ENCODE measurements at places on chromosomes 4 and X.

GRCh38 chr4:81503586-81503985, 31.9 kb upstream of the RASGEF1B start:
- DNase-seq: no peak

GRCh38 chr4:1234309-1234695, 14.6 kb downstream of the CTBP1 start:
- DNase-seq: no peak

DNA sequence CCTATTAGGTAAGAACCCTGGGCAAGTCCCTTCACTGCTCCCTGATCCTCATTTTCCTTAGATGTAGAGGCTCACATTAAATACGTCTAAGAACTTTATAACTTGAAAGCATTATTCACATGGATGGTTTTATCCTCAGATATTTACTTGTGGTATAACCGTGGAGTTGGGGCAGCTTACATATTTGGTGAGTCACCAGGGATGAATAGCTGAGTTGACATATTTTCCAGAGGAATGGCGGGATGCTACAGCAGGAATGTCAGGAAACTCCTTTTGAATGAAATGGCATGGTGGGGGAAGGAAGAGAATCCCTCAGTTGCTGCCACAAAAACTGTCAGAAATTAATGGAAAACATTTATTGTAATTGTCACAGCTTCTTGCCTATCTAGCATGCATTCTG, 165.3 kb upstream of the RPS6KA3 start:
- DNase-seq: no peak

DNA sequence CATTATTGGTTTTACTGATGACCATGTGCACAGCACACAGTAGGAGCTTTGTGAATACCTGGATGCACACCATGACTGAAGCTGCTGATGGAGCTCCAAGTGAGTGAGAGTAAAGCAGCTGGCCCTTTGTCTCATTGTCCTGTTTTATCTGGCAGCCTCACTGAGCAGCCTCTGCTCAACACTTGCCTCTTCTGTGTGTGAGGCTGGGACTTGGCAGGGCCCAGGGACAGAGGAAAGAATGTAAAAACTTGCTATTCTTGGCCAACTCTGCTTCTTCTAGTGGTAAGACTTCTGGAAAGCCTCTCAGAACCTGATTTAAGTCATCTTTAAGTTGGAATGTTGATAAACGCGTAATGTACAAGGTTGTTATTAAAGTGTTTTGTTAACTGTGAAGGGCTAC, 61.4 kb downstream of the BEX1 start:
- no peak for DNase-seq

GRCh38 chrX:78687586-78687985, 28.5 kb upstream of the RTL3 start:
- DNase-seq: no peak

DNA sequence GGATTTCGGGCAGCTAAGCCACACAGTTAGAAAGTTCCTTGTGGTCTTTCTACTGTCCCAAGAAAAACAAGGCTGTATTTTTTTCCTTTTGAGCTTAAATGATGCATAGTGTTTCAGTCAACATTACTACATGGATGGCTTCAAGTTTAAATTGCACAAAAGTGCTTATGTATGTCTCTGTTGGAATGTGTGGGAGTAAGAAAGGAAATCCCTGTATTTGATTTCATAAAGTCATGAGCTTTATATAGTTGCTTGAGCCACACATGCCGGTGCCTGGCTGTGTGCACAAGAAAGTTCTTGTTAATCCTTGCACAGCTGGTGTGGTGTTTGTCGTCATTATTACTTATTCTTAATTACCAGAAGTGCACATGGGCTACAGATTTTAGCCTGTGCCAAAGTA, 262.2 kb downstream of the ARHGAP10 start:
- no peak for DNase-seq

GRCh38 chr4:180560896-180561295, 1682.3 kb upstream of the TENM3 start:
- DNase-seq: no peak

DNA sequence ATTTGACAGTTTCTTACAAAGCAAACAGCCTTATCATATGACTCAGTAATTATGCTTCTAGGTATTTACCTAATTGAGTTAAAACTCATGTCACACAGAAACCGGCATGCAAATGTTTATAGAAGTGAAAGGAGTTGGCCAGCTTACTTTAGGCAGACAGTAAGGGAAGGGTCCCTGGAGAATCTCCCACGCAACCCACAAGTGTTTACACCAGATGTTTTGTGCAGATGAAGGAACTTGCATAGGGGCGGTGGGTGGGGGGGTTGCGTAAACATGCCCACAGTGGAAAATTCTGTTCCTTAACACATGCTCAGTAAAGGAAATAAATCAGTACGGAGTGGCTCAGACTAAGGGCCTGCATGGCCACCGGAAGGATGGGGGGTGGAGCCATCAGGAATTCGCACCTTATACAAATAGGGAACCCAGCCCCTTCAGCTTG, 330.5 kb upstream of the AADAT start:
- DNase-seq: no peak

GRCh38 chrX:136193771-136194170, 46.4 kb downstream of the FHL1 start:
- no peak for DNase-seq

GRCh38 chr4:133555671-133556070, 406.6 kb downstream of the PCDH10 start:
- DNase-seq: no peak

- DNase-seq: no peak
These were observed 231.2 kb upstream of the HAND2 start for GRCh38 chr4:173761236-173761635.

GRCh38 chr4:108272046-108272445, 103.3 kb upstream of the LEF1 start:
- DNase-seq: no peak

GRCh38 chr4:85929961-85930665, 429.7 kb downstream of the MAPK10 start:
- no peak for DNase-seq

- DNase-seq: no peak
These were observed 112.0 kb upstream of the TTC29 start for GRCh38 chr4:147057611-147058190.

DNA sequence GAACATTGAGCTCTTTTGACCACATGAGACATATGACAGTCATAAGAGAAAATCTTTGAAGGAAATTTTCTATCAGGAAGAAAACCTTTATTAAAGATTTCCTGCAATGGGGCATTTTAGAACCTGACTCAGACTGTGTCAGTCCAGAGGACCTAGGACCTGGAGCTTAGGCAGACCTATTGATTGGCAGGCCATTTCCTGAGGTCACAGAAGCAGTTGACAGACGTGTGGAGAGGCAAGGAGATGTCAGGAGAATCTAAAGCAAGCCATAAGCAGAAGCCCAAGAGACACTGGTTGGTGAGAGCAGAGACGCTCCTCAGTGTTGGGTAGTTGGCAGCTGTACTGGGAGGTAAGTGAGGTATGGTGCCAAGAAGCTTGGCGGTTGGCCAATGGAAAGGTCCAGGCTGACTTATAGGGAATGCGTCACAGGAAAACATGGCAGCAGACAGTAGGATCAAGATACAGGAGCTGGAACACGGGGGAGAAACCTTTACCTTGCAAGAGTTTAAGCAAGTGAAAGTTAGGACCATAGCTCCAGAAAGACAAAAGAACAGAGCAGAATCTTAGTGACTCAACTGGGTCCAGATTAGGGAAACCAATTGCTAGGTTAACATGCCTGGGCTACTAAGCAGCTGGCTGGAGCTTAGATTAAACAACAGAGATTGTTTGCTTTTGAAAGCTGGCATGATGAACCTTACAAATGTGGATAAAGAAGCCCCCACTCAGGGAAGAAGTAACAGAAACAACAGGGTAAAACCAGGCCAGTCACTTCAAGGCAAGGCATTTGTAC, 18.6 kb downstream of the PALLD start:
- DNase-seq: no peak

DNA sequence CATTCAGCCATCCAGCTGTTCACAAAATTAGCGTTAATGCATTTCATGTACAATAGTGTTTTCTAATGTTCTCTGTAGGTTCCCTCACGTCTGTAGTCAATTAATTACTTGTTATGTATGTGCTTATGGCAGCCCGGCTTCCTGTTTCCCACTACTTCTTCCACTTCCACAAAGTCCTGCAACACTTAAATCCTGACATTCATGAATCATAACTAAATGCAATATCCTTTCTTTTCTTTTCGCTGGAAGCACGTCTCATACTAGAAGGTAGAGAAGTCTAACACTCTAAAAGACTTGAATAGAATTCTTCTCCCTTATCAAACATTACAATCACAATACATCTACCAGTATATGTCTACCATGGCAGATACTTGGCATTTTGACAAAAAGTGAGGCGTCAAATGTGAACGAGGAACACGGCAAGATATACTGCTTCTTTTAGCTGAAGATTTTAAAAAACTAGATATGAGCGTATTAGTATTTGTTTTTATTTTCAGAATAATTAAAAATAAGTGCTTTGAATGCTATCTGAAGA, 239.0 kb upstream of the DIAPH2 start:
- DNase-seq: no peak

GRCh38 chrX:130772776-130773143, 130.2 kb downstream of the ENOX2 start:
- DNase-seq: no peak

GRCh38 chr4:184444953-184445309, 29.4 kb downstream of the IRF2 start:
- DNase-seq: no peak

DNA sequence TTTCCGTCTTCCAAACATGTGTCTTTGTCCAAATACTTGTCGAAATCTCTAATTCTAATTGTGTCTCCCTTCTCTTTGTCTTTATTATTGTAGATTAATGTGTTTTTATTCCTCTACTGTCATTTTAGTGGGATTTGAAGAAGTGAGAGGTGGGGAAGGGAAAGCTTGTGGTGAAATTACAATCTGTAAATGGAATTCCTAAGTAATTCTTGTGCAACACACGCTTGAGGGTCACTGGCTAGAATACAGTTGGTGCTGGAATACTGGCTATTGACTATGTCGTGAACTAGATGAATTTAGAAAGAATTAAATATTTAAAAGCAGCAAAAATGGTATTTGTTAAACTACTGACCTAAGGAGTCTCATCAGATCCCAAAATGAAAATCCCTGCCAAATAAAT, 10.7 kb upstream of the FNIP2 start:
- DNase-seq: no peak

- DNase-seq: no peak
These were observed 26.8 kb downstream of the TRMT2B start for GRCh38 chrX:101025126-101025525.

DNA sequence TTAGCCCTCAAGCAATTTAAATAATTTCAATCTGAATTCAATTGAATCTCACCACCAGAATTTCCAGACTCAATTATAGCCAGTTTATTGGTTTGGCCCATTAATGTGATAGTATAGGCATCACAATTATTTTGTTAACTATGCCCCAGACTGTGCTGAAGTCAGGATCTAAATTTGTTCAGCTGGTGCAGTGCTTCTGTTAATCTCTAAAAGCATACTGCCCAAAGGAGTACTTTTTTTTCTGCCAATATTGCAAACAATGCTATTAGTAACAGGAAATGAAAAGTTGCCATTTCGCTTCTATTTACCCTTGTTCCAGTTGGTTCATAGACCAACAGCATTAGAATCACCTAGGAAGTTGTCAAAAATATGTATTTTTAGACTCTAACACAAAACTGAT, 171.0 kb downstream of the GPM6A start:
- no peak for DNase-seq

DNA sequence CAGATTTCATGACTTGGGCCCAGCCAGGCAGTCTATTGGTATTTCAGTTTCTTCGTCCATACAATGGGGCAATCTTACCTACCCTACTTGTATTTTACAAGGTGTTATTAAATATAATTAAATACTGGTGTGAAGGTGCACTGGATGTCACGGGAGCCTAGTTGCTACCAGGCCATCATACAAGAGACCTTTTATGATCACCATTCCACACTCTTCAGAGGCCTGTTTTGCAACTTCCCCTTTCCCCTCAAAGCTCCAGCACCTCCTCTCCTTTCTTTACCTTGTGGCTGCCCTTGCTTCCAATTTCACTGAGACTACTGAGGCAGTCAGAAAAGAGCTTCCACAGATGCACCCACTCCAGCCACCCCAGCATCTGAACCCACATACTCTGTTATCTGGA, 93.8 kb upstream of the HELT start:
- DNase-seq: no peak

DNA sequence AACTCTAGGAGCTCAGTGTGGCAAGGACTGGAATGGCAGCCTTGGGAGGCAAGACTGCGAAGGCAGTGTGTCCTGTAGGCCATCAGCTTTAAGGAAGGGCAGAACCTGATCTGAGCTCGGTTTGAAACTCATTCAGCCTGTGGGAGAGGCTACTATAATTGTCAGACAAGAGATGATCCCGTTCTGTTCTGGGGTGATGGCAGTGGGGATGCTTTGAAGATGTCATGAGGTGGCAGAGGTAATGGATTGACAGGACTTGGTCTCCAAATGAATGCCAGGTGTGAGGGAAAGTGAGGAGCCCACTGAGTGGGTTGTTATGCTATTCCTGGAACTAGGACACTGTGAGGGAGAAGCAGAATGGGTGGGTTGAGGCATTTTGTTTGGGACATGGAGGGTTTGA, 144.9 kb downstream of the PJA1 start:
- no peak for DNase-seq

GRCh38 chr4:89847571-89848325, 10.8 kb upstream of the SNCA start:
- no peak for DNase-seq

GRCh38 chr4:47531954-47532321, 46.9 kb downstream of the ATP10D start:
- DNase-seq: no peak

GRCh38 chr4:17058916-17059741, 160.7 kb upstream of the LDB2 start:
- no peak for DNase-seq

GRCh38 chr4:120007191-120007871, 59.3 kb downstream of the MAD2L1 start:
- no peak for DNase-seq

GRCh38 chr4:21469438-21470300, 478.9 kb downstream of the KCNIP4 start:
- DNase-seq: no peak

GRCh38 chr4:123987408-123987807, 590.8 kb downstream of the SPRY1 start:
- no peak for DNase-seq

DNA sequence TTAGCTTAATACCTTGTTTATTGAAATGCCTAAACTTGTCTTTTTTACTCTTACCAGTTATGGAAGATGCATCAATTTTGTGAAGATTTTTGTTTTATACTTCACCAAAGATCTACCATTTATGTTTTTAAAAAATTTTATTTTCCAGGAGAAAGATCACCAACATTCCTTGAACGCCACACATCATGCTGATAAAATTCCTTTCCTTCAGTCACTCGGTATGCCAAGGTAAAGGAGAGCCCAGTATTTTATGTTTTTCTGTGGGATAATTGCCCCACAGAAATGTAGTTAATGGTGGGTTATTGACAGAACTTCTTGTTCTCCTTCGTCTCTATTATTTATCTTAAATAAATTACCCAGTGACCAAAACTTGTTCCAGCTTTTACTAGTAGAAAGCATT, 217.0 kb downstream of the GC start:
- DNase-seq: no peak

GRCh38 chrX:15849555-15849954, 5.1 kb downstream of the AP1S2 start:
- no peak for DNase-seq
